NCI-H1417 treated with DMSO at 0.1 percent for 48 hours (cell line): ENCODE measurements at places on chromosomes 3 and 15.

GRCh38 chr15:91866371-91866905, 12.9 kb downstream of the SLCO3A1 start:
- DNase-seq = no peak

DNA sequence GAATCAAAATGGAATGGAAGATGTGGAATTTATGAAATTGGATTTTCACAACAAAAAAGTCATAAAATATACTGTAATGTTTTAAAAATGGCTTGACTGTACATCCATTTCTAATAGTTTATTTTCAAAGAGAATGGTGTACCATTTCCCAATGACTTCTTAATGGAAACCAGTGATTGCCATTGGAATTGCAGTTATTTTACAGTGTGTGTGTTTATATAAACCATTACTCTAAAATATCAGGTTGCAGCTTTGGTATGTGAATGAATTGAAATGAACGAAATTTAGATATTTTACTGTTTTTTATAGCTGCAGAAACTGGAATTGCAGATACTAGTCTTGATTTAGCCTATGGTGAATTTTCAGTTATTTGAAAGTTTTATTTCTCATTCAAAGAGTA, 165.6 kb downstream of the UBE2E2 start:
- DNase-seq = no peak

DNA sequence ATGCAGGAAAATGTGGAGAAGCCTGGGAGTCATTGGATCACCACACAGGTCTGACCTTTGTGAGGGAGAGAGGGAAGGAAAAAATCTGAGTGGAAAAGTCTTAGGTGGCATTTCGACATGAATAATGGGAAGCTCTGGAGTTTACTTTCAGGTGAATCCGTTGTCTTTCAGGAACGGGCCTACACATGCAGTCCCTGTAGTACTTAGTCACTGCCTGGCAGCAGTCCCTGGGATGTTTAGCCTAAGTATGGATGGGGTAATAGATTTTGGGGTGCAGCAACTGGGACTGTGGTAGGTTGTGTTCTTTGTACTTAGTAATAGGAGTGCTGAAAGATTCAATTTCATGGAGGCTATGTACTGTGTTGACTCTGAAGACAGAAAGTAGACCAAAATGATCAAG, 227.5 kb upstream of the EPHA3 start:
- DNase-seq = no peak

DNA sequence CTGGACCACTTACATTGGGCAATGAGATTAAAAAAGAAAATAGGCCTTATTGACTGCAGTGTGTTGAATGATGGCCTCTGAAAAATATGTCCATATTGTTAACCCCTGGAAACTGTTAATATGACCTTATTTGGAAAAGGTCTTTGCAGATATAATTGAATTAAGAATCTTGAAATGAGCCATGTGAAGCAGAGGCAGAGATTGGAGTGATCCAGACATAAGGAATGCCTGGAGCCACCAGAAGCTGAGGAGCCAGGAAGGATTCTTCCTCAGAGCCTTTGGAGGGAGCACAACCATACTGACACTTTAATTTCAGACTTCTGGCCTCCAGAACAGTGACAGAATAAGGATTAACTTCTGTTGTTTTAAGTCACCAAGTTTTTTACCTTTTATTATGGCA, 510.4 kb upstream of the AGTR1 start:
- DNase-seq = no peak

GRCh38 chr3:63855333-63855940, 8.2 kb downstream of the THOC7 start:
- no peak for DNase-seq

- no peak for DNase-seq
Measured at GRCh38 chr15:92817339-92817886, 82.7 kb upstream of the CHD2 start.

DNA sequence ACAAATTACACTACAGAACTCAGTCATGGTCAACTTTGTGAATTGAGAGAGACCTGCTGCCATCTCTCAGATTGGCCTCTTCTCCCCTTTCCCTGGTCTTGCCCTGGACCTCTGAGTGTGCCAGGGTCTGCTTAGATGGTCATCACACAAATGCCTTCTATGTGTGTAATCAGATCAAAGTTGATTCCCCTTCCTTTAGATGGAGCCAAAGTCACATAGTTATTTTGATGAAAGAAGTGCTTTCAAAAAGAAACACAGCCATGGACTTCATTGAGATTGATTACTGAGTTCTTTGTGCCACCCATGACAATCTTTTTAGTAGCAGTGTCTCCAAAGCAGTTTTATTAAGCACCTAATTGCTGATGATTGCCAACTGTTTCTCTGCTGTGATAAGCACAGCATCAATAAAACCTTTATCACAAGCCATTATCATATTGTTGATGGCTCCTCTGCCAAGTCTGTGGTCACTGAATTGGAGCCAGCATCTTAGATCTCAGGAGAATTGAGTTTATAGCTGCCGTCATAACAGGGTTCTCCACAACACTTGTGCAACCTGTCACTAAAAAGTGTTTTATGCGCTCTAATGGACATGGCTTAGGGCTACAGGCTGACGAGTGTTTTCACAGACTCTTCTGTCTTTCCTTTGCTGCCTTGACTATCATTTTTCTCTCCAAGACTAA, 149.7 kb upstream of the NUDT16 start:
- peak; percentile 3 for DNase-seq

GRCh38 chr15:66162286-66162685, 91.3 kb downstream of the MEGF11 start:
- DNase-seq = no peak

DNA sequence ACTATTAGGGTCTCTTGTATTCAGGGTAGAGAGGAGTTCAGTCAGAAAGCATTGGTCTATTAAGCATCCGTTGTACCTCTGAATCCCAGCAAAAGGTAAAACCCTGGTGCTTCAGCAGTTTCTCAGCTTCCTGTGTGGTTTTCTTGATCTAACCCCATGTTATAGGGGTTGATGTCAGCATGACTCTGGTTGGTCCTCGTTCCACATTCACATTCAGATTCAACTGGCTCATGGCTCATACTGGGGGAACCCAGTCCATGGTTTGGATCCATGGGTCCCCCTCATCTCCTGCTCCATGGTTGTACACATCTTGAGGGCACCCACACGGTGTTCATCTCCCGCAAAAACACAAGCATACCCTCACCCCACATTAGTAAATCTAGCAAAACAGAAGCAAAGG, 47.7 kb upstream of the C2CD4B start:
- DNase-seq = no peak

DNA sequence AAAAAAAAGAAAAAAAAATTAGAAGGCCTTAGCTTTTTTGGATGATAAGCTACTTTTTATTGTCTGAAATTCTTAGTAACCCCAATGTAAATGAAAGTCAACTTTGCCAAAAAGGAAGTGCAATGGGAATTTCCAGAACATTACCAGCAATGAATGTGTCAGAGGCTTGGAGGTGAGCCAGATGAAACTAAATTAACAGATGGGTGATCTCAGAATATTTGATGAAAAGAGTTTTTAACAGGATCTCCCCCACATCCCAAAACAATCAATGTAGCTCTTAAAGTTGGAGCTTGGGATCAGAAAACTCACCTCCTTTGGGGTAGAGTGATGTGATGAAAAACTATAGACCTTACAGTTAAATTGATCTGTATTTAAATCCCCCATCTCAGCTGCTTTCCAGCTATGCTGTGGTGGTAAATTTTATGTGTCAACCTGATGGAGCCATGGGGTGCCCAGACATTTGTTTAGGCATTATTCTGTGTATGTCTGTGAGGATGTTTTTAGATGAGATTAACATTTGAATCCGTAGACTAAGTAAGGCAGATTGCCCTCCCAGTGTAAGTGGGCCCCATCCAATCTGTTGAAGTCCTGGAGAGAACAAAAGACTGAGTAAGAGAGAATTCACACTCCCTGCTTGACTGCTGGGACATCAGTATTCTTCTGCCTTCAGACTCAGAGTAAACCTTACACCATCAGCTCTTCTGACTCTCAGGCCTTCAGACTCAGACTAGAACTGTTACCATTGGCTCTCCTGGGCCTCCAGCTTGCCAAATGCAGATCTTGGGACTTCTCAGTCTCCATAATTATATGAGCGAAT, 84.3 kb upstream of the TNFSF10 start:
- no peak for DNase-seq

- no peak for DNase-seq
Measured at GRCh38 chr3:36864180-36865053, 80.4 kb downstream of the TRANK1 start.

DNA sequence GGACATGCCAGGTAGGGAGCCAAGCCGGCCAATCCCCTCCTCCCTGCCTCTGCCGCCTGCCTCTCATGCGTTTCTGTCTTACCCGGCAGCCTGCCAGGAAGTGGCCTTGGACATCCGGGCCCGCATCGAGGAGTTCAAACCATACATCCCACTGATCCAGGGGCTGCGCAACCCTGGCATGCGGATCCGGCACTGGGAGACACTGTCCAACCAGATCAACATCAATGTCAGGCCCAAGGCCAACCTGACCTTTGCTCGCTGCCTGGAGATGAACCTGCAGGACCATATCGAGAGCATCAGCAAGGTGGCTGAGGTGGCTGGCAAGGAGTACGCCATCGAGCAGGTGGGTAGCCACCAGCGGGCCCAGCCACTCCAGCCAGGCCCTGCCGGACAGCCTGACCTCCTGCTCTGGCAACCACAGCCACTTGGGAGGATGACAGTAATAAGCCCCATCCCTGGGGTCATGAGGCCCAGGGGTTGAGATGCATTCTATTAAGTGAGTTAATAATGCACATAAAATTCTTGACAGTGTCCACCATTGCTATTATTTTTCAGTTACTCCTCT, 37.3 kb downstream of the DNAH1 start:
- DNase-seq = no peak

- DNase-seq = no peak
Measured at GRCh38 chr3:26068890-26069289, 279.0 kb downstream of the OXSM start.

- no peak for DNase-seq
Measured at GRCh38 chr3:839981-840380, 252.8 kb upstream of the CNTN6 start.

- no peak for DNase-seq
Measured at GRCh38 chr3:43394041-43394554, 107.8 kb downstream of the SNRK start.

DNA sequence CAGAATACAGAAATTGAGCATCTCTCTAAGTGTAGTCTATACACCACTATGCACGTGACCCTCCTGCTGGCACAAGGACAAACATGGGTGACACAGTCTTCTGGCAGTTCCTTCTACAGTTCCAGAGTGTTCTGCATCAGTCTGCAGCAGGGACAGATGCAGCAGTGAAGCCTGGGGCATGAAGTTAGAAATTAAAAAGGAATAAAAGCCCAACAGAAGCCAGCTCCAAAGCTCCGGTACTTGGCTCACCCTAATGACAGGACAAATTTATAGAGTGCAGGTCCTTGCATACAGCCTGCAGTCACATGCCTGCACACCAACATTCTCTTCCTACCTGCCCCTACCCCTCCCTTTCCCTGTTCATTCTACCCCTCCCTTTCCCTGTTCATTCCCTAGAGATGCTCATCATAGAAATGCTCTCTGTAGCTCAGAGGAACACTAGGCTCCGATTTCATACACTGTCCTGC, 15.0 kb downstream of the UACA start:
- DNase-seq = no peak

- no peak for DNase-seq
Measured at GRCh38 chr3:10358309-10358980, 37.5 kb upstream of the SEC13 start.

GRCh38 chr3:106018102-106018501, 149.3 kb upstream of the CBLB start:
- no peak for DNase-seq

DNA sequence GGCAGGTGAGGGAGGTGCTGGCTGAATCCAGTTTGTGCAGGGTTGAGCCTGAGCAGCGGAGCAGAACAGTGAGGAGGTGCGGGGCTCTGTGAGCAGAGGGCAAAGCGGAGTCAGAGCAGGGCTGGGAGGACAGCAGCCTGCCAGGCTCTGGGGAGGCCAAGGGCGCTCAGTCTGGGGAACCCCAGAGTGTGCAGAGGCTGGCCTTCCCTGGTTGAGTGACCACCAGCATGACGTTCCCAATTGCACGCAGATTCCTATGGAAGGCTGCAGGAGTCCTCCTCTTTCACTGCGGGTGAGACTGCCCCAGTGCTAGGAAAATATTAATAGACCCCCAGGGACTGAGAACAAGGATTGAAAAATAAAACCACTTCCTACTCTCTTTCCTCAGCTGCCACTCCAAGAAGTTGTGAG, 13.2 kb downstream of the MRAS start:
- DNase-seq = no peak

- DNase-seq = no peak
Measured at GRCh38 chr3:13110678-13111116, 37.5 kb upstream of the IQSEC1 start.

- DNase-seq = no peak
Measured at GRCh38 chr3:117788506-117788905, 1078.9 kb downstream of the TUSC7 start.

DNA sequence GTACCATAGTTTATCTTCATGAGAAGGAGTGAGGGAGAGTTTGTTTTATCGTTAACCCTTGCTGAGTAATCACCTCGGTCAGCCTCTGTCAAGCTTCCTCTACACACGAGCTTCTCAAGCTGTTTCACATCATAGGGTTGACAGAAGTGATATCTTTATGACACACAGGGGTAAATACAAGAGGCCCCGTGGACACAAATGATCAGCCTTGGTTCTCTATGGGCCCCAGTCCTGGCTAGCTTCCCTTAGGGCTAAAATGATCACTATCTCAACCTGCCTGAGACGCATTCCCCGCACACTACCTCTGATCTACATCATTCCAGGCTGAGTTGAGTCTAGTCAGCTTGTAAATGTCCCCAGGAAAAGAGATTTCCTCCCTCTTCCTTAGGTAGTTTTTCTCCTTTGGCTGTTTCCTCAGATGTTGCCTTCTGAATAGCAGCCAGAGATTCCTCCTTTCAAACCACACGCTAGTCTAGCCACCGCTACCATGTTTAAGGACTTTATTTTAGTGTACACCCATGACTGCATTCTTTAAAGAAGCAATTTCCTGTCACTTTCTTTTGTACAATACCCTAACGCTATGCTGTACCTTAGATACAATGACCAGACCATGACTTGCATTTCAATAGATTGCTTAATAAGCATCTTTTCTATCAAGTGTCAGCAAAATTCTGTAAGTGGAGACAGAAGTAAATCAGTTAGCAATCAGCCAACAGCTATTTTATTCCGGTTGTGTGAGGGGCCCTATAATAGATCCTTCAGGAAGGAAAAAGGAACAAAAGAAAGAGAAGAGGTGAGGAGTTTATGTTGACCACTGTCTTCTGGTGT, 35.1 kb upstream of the PPARG start:
- DNase-seq = no peak

DNA sequence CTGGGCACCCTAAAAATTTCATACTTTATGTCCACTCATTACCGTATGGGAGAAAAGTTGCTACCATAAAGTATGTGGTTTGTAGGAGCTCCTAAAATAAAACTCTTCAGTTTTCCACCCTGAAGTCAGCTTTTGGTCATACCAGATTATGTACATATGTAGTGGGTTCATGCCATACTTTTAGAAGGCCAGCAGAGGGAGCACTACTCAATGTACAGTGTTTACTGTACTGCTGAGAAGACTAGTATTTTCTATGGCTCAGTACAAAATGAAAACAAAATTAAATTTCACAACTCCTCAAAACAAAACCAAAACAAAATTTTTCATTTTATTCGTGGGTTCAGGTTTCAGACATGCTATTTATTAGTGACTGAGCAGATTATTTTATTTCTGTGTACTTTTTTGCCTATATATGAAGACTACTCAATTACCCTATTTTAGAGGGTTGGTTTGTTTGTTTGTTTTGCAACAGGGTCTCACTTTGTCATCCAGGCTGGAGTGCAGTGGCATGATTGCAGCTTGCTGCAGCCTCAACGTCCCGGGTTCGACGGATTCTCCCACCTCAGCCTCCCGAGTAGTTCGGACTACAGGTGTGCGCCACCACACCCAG, 24.3 kb downstream of the NXPE3 start:
- DNase-seq = peak; percentile 15

GRCh38 chr3:104281713-104282112, 1085.0 kb upstream of the ALCAM start:
- DNase-seq = no peak
